ENCODE measurements at places on chromosomes 6 and 20. TPM values are rescaled to one million over a fixed set of nuclear protein-coding genes. Genes with fewer than 3 reads are reported as not detected.
A peak's percentile ranks its signal among the peaks of the same experiment; 100 is the strongest.

DNA sequence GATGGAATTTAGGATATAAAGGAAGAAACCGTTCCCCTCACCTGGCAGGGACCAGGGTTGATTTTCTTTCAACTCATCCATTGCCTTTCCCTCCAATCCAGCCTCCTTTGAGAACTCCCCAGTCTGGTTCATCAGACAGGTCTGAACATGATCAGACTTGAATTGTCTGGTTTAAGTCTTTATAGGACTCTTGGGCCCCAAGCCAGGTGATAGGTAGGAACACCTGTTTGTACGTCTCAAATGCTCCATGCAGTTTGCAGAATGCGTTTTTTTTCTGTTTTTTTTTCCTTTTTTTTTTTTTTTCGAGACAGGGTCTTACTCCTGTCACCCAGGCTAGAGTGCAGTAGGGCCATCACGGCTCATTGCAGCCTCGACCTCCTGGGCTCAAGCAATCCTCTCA, 4.1 kb upstream of the CEP250 start:
- DNase-seq, result no peak

GRCh38 chr20:4959592-4959991, 41.7 kb downstream of the SLC23A2 start:
- DNase-seq, result peak; percentile 37

The EIF6 gene
- total RNA-seq, result 303 TPM

DNA sequence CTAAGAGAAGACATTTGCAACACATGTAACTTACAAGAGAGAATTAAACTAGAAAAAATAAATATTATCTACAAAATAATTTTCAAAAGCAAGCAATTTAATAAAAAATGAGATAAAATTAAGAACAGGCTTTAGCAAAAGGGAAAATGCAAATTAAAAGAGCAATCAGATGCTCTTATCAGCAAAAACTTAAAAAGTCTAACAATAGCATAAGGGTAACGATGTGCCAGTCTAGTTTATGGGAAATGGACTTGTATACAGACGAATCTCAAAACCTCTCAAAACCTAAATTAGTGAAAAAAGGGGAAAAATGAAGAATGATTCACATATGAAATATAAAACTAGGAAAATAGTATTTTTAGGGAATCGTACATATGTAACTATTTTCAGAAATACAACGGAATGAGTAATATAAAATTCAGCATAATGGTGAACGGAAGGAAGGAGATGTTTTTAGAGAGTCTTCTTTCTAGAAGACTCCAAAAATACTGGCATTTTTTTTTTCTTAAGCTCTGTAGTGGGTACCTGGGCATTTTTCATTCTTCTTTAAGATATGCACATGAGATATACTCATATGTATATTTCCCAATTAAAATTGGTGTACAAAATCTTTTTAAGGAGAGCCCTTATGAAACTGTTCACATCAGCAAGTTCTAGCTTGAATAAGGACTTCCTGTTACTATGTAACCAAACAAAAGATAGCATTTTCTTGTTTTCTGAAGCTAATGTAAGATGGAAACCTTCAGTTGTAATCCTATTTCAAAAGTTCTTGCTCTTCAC, 927 bp upstream of the MANEA start:
- DNase-seq, result peak; percentile 15

The HLA-A gene
- 2,135 TPM for total RNA-seq
